Ascending aorta (tissue), 2 donors: ENCODE measurements at places on chromosomes 2 and 18.

GRCh38 chr18:12839526-12840196 is 44.4 kb downstream of the PTPN2 start:
- no peak for DNase-seq

GRCh38 chr2:158214431-158214830 is 112.8 kb downstream of the UPP2 start:
- DNase-seq, result no peak

- DNase-seq, result no peak
These were observed 230.8 kb upstream of the LINC00305 start for GRCh38 chr18:64379662-64380061.

DNA sequence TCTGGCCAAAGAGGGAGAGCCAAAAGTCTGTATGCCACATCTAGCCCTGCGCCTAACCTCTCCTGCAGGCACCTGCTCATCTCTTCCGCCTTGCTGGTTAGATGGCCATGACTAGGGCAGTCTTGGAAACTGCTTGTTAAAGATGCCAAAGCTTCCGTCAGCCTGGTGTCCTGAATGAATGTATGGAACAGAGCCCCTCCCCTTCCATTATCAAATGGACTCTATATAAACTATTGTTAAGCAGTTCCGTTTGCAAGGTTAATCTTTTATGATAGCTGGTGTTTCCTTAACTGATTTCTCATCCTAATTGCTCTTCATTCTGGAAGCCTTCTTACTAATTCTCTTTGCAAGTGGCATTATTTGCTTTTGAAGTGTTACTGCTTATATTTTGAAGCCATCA is 87.1 kb downstream of the ATP9B start:
- DNase-seq, result no peak

GRCh38 chr2:105635564-105635963 is 109.1 kb upstream of the NCK2 start:
- DNase-seq, result no peak

DNA sequence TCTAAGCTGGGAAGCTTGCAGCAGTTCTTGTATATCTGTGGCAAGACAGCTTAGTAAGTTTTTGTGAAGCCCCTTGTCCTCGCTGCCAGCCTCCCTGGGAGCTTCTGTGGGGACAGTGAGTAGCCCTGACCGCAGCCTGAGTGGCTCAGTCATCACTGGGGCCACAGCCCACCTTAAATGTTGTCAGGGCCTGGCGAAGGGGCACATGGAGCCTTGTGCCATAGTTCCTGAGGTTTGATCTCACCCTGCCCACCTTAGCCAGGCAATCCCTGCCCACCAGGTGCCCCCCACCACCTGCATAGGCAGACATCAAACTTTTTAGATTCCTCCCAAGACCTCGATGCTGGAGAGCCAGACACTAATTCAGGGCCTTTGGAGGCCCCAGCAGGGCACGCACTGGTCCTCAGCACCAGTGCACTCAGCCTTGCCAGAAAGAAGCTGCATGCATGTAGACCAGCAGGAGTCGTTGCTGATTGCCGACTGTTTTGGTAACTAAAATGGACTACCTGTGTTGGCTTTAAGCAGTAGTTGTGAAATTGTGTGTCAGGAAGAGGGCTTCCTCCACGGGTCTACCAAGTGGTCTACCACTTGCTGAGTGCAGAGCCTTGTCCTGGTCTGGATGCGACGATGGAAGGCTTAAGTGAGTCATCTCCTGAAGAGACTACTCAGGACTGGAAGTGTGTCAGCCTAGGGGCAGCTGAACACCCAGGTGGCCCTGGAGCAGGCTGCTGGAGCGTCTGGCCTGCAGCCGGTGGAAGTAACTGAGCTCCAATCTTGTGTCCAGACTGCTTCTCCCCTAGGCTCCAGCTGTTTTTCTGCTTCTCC is 233.1 kb downstream of the SEPTIN10 start:
- no peak for DNase-seq

GRCh38 chr2:170122883-170123547 is 54.9 kb upstream of the MYO3B start:
- no peak for DNase-seq

- no peak for DNase-seq
These were observed 58.2 kb downstream of the ICOS start for GRCh38 chr2:203994735-203995134.

GRCh38 chr18:58578835-58579560 is 49.9 kb downstream of the ALPK2 start:
- no peak for DNase-seq

DNA sequence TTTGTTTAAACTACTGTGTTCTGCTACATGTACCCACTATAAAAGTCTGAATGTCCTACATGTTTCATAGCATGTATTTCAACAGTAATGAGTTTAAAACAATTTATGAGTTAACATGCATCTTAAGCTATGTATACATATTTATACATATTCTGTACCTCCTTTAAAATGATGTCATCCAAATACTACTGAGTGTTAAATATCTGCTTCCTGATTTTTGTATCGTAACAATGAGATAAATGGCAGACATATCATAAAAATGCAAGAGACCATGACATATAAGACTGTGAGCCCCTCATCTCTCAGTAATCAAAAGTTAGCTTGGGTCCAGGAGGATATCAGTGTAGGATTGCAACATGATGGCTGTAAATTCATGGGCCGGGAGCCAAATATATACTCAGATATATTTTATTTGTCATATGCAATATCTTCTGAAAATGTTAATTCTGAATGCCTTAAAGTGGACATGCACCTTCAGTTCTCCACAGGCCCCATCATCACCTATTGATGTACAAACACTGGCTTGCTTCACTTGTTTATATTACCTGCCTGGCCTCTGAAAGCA is 3.6 kb downstream of the COL5A2 start:
- DNase-seq, result no peak

DNA sequence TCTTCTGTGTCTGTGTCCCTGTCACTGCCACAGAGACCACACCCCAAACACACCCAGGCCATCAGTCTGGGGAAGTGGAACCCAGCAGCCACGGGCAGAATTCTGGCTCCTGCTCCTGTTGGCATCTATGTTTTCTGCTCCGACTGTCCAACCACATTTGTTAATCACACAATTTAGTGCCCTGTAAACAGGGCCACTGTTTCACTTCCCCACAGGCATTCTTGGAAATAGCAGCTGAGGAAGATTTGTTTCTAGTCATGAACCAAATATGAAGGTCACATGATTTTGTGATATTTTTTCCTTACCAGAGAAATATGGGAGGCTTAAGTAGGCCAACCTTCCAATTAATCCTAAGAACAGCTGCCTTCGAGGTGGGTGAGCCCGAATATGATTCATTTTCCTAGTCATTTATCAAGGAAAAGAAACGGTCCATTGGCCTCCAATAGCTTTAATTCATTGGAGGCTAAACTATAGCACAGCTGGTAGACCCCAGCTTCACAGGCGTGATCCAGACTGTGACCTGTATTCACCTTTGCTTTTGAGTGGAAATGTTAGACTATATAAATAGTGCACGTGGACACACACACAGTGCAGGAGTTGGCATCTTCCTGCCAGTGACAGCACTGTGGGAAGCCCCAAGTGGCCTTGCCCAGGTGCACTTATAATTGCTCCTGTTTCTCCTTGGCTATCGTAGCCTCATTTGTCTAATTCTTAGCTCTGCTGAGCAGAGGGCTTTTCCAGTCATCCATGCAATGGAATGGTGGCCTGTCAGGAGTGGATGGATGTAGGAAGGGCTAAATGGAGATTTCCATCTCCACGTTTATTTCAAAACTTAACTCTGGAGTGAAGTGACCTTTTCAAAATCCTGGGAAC is 267.9 kb downstream of the LPIN1 start:
- no peak for DNase-seq

DNA sequence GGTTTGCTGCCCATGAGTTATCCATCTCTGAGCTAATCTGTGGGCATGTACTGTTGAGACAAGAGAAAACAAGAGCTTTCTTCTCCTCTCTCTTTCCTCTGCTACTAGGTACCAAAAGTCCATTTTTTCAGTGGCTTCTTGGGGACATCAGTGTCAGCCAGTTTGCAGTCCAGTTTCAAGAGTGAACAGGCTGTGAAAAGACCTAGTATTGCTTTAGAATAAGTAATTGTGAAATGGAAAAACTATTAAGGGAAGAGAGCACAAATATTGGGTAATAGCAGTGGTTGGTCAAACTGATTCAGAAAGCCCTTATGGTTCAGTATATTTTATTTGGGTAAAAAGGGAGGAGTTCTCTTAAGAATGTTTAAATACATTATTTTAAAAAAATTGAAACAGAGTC is 33.0 kb upstream of the MEP1B start:
- DNase-seq, result no peak

- DNase-seq, result no peak
These were observed 323.1 kb downstream of the TMX3 start for GRCh38 chr18:68391801-68392200.

DNA sequence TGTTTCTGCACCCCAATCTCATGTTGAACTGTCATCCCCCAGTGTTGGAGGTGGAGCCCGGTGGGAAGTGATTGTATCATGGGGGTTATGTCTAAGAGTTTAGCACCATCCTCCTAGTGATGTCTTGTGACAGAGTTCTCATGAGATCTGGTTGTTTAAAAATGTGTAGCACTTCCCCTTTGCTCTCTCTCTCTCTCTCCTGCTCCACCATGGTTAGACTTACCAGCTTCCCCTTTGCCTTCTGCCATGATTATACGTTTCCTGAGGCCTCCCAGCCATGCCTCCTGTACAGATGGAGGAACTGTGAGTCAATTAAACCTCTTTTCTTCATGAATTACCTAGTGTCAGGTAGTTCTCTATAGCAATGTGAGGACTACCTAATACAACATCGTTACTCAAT is 396.9 kb upstream of the LRATD1 start:
- DNase-seq, result no peak

DNA sequence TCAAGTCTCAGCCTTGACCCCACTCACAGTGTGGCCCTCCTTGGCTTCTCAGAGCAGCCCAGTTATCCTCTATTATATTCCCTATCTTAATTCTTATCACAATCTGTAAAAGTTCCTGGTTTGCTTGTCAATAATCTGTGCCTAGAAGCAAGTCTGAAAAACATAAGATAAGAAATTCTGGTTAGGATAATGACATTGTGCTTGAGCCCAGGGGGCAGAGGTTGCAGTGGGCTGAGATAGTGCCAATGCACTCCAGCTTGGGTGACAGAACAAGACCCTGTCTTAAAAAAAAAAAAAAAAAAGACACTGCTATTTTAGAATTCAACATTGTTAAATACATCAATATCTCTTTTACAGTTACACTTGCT is 63.9 kb downstream of the TMEM131 start:
- no peak for DNase-seq

DNA sequence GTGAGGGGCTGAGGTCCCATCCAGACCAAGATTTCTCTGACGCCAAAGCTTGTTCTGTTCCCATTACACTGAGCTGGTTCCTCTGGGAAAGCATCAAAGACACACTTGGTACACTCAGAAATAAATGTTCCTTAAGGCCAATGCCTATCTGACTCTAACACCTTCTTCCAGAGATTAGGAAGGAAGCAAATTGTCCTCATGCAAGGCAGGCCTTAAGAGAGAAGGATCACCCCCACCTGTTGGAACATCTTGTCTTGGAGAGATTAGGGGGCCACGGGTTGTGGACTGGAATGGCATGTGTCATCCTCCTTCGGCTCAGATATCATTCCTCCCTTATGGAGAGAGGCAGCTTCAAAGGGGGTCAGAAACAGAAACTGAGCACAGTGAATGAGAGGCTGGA is 100.2 kb downstream of the ANKRD44 start:
- DNase-seq, result no peak

GRCh38 chr2:26704441-26704977 is 12.0 kb downstream of the KCNK3 start:
- no peak for DNase-seq

- DNase-seq, result no peak
These were observed 33.4 kb upstream of the KLHL29 start for GRCh38 chr2:23351388-23352141.

GRCh38 chr18:7084080-7085065 is 33.2 kb downstream of the LAMA1 start:
- DNase-seq, result no peak

GRCh38 chr2:40028792-40029488 is 249.9 kb upstream of the THUMPD2 start:
- no peak for DNase-seq

GRCh38 chr2:209761566-209761965 is 10.1 kb upstream of the UNC80 start:
- DNase-seq, result no peak

DNA sequence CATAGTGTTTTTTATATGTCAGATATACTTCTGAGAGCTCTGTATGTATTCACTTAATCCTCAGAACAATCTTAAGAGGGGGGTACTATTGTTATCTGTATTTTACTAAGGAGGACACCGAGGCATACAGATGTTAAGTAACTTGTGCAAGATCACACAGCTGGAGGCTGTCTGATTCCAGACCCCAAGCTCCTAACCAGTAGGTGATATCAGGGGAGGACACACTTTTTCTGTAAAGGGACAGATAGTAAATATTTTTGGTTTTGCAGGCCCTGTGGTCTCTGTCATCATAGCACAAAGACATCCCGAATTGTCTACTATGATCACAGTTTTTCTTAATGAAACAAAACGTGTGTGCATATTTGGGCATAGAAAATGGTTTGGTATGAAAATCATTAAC is 143.7 kb downstream of the LAMA3 start:
- no peak for DNase-seq

DNA sequence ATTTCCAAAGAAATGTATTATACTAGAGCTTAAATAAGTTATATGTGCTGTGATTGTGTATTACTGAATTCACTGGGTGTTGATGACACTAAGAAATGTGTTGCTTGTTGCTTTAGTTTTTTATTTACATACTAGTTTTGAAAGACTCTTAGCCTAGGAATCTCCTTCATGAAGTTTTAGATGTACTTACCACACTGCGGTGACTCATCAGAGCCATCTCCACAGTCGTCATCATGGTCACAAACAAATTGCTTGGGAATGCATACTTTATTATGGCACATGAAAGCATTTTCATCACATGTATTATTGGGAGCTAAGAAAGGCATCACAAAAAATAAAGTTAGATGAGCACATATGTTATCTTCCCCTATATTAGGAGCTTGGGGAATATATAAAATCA is 1624.2 kb downstream of the LRP1B start:
- no peak for DNase-seq

DNA sequence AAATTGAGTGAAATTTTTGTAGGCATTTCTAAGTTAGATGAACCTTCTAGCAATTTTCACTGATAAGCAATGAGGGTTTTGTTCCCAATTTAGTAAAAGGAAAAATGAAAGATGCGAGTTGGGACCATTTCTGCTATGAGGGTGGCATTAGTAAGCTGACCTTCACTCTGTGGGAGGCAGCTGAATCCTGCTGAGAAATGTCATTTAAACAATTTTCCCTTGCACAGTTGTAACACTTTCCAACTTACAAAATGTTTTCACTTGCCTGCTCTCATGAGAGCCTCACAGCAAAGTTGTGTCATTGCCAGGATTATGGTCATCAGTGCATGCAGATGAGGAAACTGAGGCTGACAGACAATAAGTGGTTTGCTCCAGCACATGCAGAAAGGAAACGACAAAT is 527.7 kb downstream of the TNS1 start:
- DNase-seq, result no peak

DNA sequence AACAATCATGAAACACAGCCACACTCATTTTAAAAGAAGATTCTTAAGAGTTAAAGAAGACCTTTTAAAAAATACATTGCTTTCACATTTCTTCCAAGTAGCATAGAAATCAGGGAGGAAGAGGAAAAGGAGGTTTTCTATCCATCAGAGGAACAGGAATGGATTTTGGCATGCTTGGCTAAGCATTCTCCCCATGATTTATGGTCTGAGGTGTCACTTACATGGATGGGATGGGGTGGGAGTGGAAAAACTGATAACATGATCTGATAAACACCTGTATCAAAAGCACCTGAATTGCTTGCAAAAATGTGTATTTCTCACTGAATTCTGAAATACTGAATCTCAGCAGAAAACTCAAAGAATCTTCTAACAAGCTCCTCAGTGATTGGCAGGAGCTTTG is 265.9 kb downstream of the NRXN1 start:
- DNase-seq, result no peak
